ENCODE measurements at places on chromosomes 12 and 14.

- no peak for DNase-seq
These were observed 56.2 kb upstream of the CCDC198 start for GRCh38 chr14:57549765-57550420.

DNA sequence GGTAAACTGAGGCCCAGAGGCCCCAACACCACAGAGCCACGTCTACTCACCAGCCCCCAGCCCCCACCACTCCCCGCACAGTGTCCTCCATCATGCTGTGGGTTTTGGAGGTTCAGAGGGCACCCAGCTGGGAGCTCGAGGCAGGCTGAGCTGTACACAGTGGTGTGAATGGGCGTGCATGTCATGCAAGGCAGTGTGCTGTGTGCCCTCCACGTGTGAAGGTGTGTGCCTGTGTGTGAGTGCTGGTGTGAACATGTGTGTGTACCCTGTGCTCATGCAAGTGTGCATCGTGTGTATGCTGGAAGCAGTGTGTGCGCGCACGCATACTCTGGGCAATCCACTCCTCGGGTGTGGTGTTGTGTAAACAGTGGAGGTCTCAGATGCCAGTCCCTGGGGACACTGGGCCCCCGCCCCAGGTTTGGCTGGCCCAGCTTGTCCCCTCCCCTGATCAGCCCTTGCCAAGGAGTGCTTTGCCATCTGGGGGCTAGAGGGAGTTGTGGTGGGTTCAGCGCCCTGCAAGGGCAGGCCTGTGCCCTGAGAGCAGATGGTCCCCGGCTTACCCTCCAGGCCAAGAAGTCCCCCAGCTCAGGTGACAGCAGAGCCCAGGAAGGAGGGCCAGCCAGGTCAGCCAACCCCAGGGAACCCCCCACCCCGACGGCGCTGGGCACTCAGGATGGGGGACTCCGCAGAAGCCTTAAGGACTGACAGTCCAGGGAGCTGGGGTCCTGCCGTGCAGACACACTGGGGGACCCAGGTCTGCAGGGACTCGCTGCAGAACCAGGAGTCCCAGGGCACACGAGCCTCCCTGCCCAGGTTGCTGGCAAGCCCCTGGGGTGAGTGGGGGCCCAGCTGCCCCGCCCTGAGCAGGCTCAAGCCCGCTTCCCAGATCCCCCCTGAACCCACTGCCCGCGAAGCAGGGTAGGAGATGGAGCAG, 23.8 kb upstream of the GPR132 start:
- no peak for DNase-seq

GRCh38 chr14:73260574-73260973, 23.3 kb downstream of the PAPLN start:
- no peak for DNase-seq

GRCh38 chr12:14402697-14403096, 37.2 kb downstream of the ATF7IP start:
- DNase-seq = no peak

Data from activated naive CD8-positive, alpha-beta T cell treated with anti-CD3 and anti-CD28 coated beads, Interleukin-2, amount 50 U/mL, for 24 hours (primary cell).